ENCODE measurements at places on chromosomes 1 and 21.

DNA sequence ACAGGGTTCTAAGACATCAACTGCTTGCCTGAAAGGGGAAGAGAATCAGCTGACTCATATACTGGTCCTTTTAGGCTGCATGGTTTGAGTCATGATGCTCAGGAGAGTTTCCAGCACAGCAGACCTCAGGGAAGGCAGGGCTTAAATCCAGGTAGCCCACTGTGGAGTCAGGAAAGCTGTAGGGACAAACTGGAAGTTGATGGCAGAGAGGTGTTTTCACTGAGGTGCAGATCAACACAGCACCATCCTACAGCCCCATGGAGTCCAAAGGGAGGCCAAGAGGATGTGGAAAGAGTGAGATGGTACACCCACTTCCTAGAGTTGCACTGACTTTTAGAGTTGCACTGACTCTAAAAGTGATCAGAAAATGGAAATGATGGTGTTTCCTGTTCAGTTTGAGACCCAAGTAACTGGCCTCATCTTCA lies 252.4 kb upstream of the DUSP10 start:
- no peak for DNase-seq

GRCh38 chr1:175887981-175888428 lies 144.6 kb upstream of the TNR start:
- DNase-seq, result peak; percentile 46

GRCh38 chr1:51305371-51305823 lies 25.0 kb downstream of the TTC39A start:
- DNase-seq, result no peak

DNA sequence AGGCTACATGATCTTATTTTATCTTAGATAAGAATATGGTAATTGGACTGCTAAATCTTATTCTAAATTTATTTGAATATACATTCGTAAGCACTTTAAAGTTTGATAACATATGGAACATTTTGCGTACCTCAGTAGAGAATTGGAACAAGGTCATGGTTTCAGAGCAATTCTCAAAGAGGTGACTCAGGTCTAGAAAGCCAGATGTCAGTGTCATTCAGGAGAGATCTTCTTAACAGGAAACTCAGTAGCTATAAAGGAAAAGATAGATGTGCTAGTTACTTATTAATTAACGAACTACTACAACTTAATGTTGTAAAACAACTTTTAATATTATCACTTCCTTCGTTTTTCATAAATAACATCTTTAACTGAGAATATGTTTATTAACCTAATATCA lies 142.5 kb downstream of the USP25 start:
- DNase-seq, result no peak

DNA sequence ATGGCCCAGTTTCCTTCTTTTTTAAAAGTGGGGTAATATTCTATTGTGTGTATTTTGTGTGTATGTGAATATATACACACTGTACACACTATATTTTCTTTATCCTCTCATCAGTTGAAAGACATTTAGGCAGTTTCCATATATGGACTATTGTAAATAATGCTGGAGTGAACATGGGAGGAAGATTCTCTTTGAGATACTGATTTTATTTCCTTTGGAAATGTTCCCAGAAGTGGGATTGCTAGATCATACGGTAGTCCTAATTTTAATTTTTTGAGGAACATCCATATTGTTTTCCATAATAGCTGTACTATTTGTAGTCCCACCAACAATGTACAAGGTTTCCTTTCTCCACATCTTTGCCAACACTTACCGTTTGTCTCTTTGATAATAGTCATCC lies 51.0 kb downstream of the F3 start:
- DNase-seq, result no peak

Data from hypothalamus (tissue), 51 donors.